ENCODE measurements at places on chromosomes 16 and 17.

DNA sequence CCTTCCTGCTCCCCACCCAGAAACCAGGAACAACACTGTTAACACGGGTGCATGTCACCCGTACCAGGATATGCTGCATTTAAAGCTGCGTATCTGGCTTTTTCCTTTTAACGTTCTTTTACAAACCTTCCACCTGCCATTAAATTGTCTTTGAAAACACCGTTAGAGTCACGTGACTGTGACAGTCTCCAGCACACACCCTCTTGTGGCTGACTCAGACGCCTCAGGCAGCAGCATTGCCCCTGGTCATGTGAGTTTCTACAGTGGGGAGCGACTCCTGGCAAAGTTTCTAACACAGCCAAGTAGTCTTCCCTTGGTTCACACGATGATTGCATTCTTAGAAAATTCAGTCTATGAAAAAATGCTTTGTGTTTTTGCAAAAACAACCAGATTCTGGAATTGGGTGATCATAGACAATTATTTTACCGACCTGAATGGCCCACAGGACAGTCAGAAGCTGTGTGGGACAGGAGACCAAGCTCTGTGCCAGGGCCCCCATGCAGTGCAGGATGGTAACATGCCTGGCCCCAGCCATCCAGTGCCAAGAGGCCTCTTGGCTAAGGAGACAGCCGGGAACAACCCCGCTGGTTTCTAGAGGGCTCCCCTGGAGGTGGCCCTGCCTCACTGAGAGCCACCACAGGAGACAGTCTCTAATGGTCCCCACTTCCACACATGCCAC is 199.1 kb downstream of the KATNIP start:
- DNase-seq = peak; percentile 45

GRCh38 chr16:29029168-29029994 is 44.5 kb downstream of the LAT start:
- no peak for DNase-seq

GRCh38 chr17:12365805-12366204 is 299.9 kb upstream of the MYOCD start:
- DNase-seq = no peak

- DNase-seq = no peak
Measured at GRCh38 chr16:72137380-72138063, 34.4 kb downstream of the PMFBP1 start.

- DNase-seq = peak; percentile 58
Measured at GRCh38 chr16:6897876-6898485, 434.7 kb upstream of the RBFOX1 start.

DNA sequence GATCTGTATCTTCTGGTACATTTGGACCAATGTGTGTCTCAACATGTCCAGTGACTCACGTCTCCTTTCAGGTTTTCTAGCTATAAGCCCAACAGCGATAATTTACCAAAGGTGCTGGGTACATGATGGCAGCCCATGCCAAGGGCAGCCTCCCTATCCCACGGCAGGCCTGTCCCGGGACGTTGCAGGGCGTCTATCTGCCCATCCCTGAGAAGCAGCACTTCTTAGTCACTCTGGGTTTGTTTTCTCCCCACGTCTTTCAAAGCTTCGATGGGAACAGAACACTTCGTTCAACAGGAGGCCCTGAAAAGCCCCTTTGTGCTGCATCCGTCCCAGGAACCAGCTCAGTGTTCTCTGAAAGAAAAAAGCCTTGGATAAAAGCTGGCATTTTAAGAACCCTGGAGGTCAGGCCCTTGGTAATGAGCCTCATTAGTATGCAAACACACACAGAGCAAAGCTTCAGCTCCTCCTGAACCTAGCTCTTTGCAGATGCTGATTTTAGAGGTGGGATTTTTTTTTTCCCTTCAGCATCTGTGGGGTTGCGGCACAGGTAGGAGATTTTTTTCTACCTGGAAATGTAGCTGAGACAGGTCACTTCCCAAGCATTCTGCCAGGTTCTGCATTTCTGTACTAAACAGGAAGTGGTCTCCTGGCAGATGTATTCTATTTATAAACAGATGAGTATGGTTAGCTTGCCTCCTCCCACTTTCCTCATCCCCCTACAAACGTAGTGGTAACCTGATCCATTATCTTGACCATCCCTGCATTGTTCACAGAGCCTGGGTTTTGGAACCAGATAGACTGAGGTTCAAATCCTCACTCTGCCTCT is 17.5 kb upstream of the MT4 start:
- peak; percentile 48 for DNase-seq

DNA sequence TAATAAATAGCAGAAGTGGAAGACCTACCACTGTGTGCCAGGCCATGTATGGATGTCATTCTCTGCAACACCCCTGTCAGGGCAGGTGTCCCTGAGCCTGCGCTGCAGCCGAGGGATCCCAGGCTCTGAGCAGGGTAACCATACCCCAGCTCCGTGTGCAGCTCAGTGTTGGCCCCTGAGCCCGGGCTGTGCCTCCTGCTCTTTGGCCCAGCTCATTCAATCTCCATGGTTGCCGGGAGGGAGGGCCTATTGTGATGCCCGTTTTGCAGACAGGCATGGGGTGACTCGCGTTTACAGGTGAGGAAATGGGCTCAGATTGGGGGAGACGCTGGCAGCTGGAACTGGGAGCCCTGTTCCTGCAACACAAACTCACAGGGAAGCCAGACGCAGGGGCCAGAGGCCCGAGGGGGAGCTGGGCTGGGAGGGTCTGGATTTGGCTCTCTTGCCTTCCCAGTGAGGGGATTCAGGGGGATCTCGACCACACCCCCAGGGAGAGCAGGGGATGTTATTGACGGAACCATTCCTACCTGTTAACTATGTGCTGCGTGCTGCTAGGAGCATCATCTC is 190.5 kb downstream of the IRF8 start:
- DNase-seq = no peak

DNA sequence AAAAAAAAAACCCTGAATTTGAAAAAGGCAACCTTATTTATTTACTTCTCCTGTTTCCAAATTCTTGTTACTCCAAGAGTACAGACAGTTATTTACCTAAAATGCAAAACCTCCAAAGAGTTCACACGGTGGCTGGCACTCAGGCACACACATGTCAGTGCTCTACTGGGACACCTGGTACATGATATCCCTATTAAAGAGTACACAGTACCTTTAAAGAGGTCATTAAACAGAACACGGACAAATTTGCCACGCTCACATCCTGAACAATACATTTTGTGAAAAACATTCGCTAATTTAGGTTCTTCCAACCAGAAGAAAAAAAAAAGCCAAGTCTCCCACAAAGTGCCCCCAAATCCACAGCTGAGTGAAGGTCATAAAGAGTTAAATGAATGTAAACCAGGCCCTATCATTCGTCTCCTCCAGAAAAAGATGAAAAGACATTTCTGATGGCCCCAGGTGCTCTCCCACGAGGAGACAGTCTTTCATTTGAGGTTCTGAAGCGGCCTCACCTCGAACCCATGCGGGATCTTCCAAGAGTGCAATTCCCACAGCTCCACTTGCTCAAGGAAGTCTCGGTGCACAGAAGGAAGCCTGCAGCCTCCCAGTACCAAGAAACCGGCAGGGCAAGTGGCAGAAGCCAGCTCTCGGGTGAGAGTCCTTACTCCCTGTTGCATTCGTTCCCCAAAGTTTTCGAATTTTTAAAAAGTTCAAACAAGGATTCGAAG is 993 bp downstream of the ERN1 start:
- peak; percentile 27 for DNase-seq

DNA sequence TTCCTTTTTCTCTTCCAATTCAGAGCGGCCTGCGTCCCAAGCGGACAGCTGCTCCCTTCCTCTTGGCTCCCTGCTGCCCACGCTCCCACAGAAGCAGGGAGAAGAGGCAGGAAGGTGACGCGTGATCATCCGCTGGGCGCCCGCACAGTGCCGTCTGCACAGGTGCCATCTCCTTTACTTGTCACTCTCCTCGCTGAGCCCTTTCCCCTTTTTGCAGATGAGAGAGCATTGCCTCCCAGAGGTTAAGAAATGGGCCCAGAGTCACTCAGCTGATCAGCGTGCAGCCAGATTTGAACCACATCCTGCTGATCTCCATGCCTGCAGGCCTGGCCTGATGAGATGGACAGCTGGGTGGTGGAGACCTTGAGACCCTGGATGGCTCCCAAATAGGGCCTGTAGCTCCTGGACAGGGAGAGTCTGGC is 299.8 kb downstream of the SEC14L1 start:
- peak; percentile 58 for DNase-seq

DNA sequence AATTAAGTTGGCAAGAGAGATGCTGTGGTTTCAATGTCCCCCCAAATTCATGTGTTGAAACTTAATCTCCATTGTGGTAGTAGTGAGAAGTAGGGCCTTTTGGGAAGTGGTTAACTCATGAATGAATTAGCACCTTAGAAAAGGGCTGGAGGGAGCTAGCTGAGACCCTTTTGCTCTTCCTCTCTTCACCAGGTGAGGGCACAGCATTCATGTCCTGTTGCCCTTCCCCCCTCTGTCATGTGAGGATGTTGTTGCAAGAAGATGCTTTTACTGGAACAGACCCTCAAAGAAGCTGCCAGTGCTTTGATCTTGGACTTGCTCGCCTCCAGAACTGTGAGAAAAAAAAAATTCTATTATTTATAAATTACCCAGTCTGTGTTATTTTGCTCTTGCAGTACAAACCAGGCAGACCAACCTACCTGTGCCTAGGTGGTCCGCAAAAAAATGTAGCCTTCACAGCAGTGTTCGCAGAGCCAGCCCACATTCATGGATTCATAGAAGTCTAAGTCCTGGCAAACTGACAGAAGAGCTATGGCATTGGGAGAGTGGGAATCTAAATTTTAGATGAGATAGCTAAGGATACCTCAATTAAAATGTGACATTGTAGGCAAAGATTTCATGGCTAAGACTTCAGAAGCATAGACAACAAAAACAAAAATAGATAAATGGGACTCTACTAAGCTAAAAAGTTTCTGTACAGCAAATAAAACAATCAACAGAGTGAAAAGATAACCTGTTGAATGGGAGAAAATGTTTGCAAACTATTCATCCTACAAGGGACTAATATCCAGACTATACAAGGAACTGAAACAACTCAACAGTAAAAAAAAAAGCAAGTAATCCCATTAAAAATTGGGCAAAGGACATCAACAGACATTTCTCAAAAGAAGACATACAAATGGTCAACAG is 32.0 kb upstream of the ABCA5 start:
- DNase-seq = peak; percentile 6

GRCh38 chr17:62627904-62628633 is 599 bp downstream of the MRC2 start:
- DNase-seq = no peak

All from G401 (cell line).